ENCODE measurements at places on chromosomes 5 and 9.

- DNase-seq: no peak
Observed at GRCh38 chr5:101370181-101370580, 467.1 kb upstream of the ST8SIA4 start.

DNA sequence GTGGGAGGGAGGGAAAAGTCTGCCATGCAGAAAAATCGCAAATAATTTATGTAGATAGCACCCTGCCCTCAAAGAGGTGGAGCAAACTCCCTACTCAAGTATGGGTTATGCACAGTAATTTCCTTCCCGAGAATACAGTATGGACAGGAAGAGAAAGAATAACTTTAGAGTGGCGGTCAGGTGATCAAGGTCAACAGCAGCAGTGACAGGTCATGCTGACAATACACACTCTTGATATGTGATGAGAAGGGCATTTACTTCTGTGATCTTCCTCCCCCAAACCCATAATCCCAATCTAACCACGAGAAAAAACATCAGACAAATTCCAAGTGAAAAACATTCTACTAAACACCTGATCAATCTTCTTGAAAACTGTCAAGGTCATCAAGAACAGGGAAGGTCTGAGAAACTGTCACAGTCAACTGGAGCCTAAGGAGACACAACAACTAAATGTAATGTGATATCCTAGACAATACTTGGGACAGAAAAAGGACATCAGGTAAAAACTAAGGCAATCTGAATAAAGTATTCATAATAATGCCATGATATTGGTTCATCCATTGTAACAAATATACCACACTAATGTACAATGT, 11.7 kb downstream of the BICD2 start:
- no peak for DNase-seq

DNA sequence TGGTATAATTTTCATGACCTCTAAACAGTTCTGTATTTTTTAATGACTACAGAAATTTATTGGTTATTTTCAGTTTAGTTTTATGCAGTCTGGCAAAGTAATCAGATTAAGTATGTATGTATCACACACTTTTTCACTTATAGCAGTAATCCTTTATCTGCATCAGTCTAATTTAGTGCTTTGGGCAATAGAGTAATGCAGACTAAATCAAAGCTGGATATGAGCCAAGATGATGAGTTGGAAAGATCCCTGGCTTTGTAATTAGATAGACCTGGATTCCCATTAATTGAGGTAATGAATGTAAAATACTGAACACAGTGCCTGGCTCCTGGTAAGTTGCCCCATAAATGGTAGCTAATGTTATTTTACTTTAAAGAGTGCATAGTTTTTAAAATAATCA, 215.4 kb upstream of the TLX3 start:
- no peak for DNase-seq

DNA sequence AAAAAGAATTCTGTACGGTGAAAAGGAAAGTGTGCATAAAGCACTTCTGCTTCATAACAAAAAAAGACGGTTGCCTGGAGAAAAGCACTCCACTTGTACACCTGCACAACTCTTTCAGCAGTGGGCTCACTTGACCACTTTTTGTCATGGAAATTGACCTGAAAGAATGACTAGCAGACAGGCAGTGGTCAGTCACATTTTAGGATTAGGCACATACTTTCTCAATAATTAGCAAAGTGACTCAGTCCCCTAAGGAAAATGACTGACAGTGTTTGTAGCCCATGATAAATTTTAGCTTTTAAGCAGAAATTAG, 169.3 kb downstream of the FANCC start:
- DNase-seq: no peak

GRCh38 chr5:544675-545355, 20.6 kb upstream of the SLC9A3 start:
- no peak for DNase-seq

GRCh38 chr9:80503671-80504281, 932.0 kb downstream of the TLE4 start:
- no peak for DNase-seq

DNA sequence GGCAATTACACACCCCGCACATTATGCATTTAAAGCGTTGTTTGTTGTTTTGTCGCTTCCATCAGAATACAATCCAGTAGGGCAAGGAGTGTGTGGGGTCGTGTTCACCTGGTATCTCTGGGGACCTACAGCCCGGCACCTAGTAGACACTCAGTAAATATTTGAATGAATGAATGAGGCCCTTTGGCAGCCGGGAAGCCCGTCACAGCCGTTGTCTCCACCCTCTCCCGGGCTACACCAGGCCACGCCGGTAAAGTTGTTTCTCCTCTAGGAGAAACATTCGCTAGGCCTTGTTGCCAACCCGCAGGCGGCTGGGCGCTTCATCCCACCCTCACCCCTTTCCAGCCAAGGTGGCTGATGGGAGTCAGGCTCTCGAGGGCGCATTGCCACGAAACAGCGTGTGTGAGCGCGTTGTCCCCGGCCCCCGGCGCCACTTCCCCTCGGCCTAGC, 876 bp upstream of the JAK2 start:
- no peak for DNase-seq

DNA sequence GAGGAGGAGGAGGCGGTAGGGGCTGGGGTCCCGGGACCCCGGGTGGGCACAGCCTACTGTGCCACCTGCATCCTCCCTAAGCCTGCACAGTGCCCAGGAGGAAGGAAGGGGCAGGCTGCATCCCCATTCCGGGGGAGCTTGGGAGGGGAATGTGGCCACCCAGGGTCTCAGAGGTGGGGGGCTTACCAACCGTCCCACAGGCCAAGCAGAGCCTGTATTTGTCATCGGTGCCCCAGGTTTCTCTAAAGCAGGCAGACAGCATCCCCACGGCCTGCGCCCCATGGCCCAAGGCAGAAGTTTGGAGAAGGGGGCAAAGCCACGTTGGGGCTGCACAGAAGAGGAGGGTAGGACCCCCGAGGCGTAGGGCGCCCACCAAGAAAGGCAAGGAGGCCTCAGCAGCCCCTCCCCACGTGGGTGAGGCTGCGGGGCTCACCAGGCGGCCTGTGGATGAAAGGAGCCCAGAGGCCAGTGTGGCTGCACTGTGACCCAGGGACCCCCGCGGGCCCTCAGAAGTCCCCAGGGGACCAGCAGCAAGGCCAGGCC, 507 bp upstream of the GPSM1 start:
- DNase-seq: no peak

GRCh38 chr9:33795819-33796218, 458 bp downstream of the PRSS3 start:
- no peak for DNase-seq

GRCh38 chr5:126918615-126918957, 111.8 kb downstream of the MARCHF3 start:
- DNase-seq: no peak

DNA sequence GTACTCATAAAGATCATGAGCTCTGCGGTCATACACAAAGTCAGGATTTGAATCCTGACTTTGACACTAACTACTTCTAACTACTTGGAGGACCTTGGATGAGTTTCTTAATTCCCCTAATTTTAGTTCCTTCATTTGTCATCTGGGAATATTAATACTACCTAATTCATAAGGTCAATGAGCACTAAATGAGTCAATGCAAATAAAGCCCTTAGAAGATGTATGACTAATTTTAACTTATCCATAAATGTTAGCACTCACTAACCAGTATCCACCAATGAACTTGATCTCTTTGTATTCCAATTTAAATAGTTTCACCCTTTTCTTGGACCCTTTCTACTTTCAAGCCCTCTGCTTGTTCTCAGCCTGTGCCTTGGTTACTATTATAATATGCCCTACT, 1106.4 kb downstream of the CDH18 start:
- DNase-seq: no peak

- no peak for DNase-seq
Observed at GRCh38 chr5:81778642-81779041, 27.7 kb upstream of the SSBP2 start.

- no peak for DNase-seq
Observed at GRCh38 chr9:1373445-1373844, 323.3 kb downstream of the DMRT2 start.

GRCh38 chr5:66960369-66961137, 236.0 kb downstream of the CD180 start:
- no peak for DNase-seq

- DNase-seq: no peak
Observed at GRCh38 chr5:178203670-178204181, 607 bp upstream of the HNRNPAB start.

- no peak for DNase-seq
Observed at GRCh38 chr5:138636398-138636944, 61.3 kb upstream of the HSPA9 start.

DNA sequence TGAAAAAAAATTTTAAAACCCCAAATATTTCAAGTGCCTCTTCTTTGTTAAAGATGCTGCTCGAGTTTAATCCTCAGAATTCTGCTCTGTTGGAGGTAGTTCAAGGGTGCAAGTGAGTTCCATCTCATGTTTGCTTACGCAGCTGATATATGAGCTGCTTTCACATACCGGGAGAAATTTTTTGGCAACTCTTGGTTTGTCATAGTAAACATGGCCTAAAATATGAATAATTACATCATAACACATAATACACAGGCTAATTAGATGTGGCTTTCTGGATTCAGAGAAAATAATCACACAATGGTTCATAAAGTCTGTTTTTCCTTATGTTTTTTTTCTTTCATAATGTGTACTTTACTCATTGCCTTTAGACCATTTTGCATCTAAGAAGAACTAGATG, 1134.1 kb downstream of the PTPRD start:
- DNase-seq: no peak

- DNase-seq: peak; percentile 34
Observed at GRCh38 chr5:1314564-1314982, 19.7 kb upstream of the TERT start.

DNA sequence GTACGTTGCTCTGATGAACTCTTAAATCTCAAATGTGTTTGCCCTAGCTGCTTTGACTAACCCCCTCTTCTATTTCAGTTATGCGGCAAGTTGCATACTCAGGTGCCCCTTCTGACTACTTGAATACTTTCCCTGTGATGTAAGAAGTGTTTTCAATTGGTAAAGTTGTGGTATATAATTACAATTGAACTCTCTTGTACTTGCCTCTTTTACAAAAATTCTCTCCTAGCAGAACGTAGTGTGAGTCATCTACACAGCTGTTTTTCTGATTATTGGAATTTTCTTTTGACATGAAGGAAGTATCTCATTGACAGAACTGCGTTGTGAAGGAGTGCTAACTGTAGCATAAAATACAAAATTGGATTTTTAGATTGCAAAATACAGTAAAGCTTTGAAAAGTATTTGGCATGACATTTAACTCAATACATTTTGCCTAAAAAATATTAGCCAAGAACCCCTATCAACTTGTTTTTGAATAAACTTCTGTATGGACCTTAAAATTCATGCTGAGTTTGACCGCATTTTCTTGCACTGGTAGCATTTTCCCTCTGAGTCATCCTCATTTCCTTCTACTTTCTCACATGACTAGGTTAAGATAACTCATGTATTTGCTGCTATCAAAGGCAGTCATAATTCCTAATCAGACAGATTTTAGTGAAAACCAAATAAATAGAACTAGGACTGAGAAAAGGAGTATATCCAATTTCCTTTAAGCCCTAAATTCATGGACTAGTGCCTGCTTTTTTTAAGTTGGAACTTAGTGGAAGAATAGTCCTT, 6.3 kb downstream of the CRHBP start:
- no peak for DNase-seq

DNA sequence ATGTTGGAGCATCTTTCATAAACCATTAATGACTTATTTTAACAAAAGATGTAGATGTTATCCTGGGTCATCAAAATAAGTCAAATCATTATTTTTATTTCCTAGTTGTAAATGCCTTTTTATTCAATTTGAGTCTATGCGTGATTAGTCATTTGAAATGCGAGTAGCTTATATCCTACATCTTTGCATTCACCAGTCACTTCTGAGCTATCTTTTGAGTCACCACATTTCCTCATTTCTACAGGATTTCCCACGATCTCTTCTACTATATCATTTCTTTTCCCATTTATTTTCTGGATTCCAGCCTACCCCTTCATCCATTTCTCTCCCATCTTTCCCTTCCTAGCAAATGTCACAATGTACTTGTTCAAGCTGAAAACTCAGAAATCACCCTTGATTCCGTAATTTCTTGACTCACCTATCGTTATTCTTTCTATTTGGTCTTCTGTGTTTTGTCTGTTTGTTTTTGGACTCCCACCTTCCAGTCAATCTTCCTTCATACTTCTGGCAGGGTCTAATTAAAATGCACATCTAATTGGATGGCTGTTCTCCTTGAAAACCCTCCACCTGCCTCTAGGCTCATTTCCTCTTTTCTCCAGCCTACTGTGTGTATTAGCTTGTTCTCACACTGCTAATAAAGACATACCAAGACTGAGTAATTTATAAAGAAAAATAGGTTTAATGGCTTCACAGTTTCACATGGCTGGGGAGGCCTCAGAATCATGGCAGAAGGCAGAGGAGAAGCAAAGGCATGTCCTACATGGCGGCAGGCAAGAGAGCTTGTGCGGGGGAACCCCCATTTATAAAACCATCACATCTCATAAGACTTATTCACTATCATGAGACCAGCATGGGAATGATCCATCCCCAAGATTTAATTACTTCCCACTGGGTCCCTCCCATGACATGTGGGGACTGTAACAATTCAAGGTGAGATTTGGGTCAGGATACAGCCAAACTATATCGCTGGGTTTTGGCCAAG, 112.4 kb downstream of the MEF2C start:
- DNase-seq: no peak

GRCh38 chr9:37566716-37567115, 9.5 kb downstream of the FBXO10 start:
- no peak for DNase-seq

DNA sequence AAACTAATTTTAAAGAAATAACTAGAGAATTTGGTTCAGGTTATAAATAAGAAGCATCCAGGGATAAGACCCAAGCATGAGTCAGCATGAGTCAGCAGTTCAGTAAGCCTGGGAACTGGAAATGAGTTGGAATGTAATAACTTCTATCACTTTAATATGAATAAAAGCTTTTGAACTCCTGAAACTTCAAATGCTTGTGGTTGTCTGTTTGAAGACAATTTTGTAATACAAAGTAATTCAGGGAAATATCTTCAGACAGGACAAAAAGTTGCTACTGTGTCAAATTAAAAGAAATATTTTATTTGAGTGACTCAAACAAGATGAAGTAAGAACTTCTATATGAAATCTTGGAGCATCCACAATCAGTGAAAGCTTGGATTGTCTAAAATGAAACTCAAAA, 331.2 kb upstream of the DAB2 start:
- no peak for DNase-seq

GRCh38 chr5:130720355-130720754, 444.7 kb downstream of the HINT1 start:
- no peak for DNase-seq

- DNase-seq: no peak
Observed at GRCh38 chr5:139297439-139298133, 4.0 kb downstream of the MATR3 start.
